Bone marrow (tissue), 2 donors: ENCODE measurements at places on chromosomes 4 and X.

GRCh38 chrX:134990801-134991481, at the start of gene SMIM10:
Gene SMIM10 (plus strand): TSS chrX:134990991. CDS start chrX:134991096, 105 bp downstream.
- DNase-seq = peak; percentile 8

GRCh38 chr4:39658756-39659155, 20.1 kb upstream of the SMIM14 start:
- no peak for DNase-seq

GRCh38 chrX:70013466-70014381, 36.0 kb downstream of the AWAT2 start:
- no peak for DNase-seq

GRCh38 chr4:7043284-7044136, at the start of gene TADA2B:
Gene TADA2B (plus strand): TSS chr4:7043372. CDS start chr4:7043580, 208 bp downstream.
- peak; percentile 38 for DNase-seq

DNA sequence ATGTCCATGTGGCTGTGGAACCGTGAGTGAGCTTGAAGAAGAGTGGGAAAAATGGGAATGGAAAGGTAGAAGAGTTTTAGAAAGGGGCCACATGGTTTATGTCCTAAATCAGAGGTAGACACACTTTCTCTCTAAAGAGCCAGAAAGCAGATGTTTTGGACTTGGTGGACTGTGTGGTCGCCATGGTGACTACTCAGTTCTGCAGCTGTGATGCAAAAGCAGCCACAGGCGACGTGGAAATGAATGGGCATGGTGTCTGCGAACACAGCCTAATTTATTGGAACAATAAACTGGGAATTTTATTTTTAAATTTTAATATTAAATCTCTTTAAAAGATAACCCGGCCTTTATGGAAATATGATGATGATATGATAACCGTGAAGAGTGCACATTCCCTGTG, 386.0 kb upstream of the FAT1 start:
- DNase-seq = no peak

DNA sequence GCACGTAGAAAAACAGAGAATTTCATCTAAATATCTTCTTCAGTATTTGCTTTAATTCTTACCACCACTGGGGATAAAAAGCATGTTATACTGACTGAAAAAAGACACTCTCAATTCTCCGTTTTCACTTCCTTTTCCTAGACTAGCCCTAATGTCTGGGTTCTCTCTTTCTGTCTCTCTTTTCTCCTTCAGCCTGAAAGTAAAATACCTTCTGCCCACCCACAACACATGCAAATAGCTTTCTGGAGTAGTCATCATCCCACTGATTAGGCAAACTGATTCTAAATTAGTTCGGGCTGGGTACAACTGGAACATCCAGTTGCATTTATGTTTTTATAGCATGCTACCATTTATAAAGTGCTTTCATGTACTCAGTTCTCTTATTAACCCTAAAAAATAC, 142.4 kb upstream of the ANKRD50 start:
- DNase-seq = no peak

DNA sequence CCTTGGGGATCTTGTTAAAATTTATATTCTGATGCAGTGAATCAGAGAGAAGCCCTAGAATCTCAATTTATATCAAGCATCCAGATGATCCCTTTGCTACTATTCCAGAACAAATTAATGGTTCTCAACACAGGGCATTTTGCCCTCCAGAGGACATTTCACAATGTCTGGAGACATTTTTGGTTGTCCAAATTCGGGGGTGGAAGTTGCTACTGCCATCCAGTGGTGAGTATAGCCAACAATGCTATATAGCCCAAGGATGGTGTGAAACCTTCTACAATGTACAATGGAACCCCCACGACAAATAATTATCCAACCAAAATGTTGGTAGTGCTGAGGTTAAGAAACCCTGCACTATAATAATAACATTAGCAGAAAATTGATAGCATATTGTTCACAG, 2440.0 kb downstream of the PCDH7 start:
- no peak for DNase-seq

GRCh38 chrX:8981723-8982122, 52.2 kb downstream of the FAM9B start:
- DNase-seq = no peak

- DNase-seq = no peak
These were observed 632.0 kb upstream of the TENM3 start for GRCh38 chr4:181611033-181611711.

DNA sequence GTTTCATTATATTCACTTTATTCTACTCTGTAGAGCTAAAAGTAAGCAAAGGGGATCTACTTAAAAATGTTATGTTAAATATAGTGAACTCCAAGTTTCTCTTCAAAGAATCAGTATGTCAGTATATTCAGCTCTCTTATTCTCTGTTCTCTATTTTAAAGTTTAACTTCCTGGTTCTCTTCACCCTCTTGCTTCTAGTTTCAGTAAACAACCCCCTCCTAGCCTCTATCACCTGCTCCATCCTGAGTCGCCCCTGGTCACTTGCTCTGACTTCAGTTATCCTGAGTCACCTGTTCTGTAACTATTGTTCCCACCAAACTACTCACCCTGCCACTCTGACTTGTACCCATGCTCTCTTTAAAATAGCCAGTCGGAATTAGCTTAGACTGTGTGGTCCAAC, 180.9 kb upstream of the AADAT start:
- DNase-seq = no peak

- DNase-seq = no peak
These were observed 28.8 kb downstream of the SUPT20HL2 start for GRCh38 chrX:24285082-24285481.

DNA sequence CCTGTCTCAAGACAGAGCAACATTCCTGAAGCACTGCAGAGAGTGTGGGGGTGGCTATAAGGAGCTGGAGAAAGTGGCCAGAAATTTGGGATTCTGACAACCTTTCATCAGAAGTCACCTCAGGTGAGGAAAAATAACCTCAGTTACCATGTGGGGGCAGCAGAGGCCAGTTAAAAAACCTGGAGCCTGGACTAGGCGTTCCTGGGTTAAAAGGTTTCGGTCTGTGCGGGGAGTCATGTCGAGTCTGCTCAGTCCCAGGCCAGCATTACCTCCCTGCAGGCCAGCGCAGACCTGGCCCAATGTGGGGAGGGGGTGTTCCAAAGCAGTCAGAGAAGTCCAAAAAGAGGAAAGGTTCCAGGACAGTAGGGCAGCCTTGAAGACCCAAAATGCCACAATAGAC, 10.9 kb upstream of the NALF2 start:
- no peak for DNase-seq

DNA sequence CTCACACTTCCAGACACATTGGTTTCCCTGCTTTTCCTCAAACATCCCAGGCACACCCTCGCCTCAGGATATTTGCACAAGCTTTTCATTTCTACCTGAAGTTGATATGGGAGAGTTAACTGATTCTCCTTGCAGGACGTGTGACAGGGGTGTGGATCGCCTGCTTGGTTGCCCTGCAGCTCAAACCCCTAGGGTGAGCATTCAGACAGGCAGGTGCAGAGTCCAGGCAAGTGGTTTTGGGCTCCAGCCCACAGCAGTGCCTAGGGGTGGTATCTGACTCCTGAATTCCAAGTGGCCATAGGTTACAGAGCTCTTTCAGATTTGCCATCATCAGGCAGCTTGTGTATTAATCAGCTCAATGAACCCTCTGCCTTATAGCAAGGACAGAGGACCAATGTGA, 1104.2 kb upstream of the IGFBP7 start:
- DNase-seq = no peak

DNA sequence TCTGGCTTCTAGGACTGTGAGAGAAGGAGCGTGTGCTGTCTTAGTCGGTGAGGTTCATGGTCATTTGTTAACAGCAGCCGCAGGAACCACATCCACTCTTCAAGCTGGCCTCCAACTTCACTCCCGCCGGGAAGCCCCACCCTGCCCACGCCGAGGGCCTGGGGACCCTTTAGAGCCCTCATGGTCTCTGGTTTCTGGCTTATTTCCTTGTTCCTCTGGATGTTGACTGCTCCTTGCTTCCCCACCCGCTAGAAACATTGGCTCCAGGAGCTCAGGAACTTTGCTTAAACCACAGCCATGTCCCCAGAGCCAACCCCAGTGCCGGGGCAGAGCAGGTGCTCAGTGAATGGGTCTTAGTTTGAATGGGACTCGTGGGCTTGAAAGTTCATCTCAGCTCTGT, 40.8 kb downstream of the HTRA3 start:
- no peak for DNase-seq

- DNase-seq = no peak
These were observed 1295.8 kb upstream of the ADGRL3 start for GRCh38 chr4:59904331-59904730.

DNA sequence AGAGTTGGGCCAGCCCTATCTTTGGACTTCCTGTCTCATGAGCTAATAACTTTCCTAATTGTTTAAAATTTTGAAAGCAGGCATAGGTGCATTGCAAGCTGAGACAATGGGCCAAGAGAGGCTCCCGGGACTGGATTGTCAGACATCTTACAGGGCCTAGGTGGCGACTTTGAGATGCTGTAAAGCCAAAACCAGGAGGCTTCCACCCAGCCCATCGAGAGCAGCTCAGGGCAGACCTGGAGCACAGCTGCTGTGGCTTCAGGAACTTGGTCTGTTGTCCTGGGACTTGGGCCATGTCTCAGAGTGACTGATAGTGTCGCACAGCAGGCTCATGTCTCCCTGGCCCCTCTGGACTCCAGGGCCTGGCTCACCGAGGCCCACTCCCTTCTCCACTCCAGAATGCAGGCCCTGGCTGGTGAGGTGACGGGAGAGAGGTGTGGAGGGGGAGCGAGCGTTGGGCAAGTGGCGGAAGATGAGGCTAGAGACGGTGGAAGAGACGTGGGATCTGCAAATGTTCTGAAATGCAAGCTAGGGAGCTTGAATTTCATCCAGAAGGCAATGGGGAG, 24.1 kb upstream of the MTM1 start:
- DNase-seq = no peak

- no peak for DNase-seq
These were observed 100.0 kb downstream of the SLC2A9 start for GRCh38 chr4:9921326-9921725.

- DNase-seq = no peak
These were observed 5.8 kb downstream of the UGT2B4 start for GRCh38 chr4:69489856-69490255.

- no peak for DNase-seq
These were observed 93.3 kb downstream of the UGT8 start for GRCh38 chr4:114691865-114692264.

DNA sequence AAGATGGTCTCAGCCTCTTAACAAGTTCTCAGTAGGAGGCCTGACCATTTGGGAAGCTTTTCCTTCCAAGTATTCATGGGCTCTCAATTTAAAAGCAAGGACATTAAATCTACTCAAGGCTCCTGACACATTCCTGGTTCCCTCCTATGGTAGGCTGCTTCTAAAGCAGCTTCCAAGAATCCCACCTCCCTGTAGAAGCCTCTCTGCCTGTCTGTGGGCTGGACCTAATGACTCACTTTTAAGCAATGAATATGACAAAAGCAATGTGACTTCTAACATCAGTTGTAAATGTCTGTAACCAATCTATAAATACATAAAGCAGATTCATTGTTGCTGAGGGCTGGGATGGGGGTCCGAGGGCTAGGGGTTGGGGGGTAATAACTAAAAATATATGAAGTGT, 99.5 kb upstream of the FAM9B start:
- DNase-seq = no peak

DNA sequence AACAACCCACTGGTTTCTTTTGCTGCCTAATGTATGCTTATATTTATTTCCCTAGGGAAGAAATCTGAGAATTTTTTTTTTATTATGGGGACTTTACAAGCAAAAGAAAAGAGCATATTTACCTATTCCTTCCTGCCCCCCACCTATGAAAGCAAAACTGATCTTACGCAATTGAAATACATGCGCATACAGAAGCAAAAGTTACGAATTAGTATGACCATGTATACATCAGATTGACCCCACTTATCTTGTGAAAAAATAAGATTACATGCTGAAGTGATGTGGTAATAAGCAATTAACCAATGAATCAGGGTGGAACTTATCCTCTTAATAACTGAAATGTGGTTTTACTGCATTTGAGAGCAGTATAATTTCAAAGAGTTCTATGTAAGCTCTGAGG, 151.0 kb downstream of the TENM3 start:
- DNase-seq = no peak

GRCh38 chr4:142960867-142961644, 115.0 kb upstream of the INPP4B start:
- DNase-seq = no peak

- peak; percentile 42 for DNase-seq
These were observed 148.9 kb upstream of the PLAC1 start for GRCh38 chrX:134807039-134807729.

GRCh38 chrX:63275127-63275526, 76.0 kb downstream of the SPIN4 start:
- DNase-seq = no peak
